Globus pallidus (tissue), 1 donor: ENCODE measurements at places on chromosomes 3 and 15.

GRCh38 chr3:153330901-153331300 is 168.9 kb downstream of the RAP2B start:
- no peak for DNase-seq

GRCh38 chr3:133256787-133257483 is 142.9 kb upstream of the BFSP2 start:
- no peak for DNase-seq

DNA sequence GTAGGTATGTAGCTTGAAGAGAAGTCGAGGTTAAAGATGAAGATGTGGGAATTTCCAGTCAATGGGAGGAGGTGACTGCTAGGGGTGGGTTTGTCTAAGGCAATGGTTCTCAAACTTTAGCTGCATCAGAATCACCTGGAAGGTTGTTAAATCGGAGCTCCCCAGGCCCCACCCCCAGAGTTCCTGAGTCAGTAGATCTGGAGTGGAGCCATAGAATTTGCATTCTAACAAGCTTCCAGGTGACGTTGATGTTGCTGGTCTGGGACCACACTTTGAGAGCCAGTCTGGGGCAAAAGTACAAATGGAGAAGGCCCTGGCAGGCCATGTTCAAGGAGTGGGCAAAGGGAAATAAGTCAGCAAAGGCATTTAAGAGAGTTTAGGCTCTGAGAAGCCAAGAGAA is 69.1 kb downstream of the CMTM8 start:
- no peak for DNase-seq

DNA sequence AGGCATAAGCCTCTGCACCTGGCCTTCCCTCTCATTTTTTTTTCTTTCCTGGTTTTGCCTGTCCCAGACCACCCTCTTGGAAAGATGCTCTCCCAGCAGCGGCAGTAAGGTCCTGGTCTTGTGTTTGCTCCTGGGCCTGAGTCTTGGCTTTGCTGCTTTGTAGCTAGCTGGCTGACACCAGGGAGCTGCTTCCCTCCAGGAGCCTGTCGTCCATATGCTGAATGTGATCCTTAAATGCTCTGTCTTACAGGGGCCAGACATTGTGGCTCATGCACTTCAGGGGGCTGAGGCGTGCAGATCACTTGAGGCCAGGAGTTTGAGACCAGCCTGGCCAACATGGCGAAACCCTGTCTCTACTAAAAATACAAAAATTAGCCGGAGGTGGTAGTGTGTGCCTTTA is 17.2 kb downstream of the FLNB start:
- no peak for DNase-seq

- DNase-seq, result no peak
Observed at GRCh38 chr3:73432023-73432705, 192.6 kb downstream of the PDZRN3 start.

DNA sequence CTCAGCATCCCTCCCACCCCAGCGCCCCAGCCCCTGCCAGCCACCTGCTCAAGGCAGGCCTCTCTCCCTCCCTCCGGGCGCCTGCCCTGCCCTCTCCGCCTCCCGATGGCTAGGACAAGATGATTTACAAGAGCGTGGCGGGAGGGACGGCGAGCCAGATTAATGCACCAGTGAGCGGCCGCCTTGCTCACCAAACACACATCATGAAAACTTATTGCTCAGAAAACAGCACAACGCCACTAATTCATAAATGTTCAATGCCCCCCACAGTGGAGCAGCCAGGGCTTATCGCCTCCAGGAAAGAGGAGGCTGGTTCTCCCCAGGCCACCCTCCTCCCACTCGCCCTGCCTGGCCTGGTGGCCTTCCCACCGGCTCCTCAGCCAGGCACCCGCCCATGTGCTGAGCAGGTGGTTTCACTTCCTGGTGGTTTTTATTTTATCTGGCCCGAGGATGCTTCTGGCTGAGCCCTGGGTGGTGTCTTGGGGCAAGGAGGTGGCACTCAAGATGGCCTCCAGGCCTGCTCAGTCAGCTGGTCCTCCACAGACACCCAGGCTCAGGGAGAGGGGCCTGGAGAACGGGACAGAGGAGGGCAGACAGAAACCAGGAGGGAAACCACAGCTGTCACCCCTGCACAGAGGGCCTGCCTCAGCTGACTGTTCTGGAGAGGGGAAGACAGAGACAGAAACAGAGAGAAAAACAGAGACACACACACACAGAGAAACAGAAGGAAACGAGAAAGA is 284.9 kb downstream of the UACA start:
- peak; percentile 49 for DNase-seq

GRCh38 chr3:4021162-4021561 is 221.9 kb downstream of the LRRN1 start:
- no peak for DNase-seq

- no peak for DNase-seq
Observed at GRCh38 chr15:43789409-43789808, 2.7 kb upstream of the SERF2 start.

DNA sequence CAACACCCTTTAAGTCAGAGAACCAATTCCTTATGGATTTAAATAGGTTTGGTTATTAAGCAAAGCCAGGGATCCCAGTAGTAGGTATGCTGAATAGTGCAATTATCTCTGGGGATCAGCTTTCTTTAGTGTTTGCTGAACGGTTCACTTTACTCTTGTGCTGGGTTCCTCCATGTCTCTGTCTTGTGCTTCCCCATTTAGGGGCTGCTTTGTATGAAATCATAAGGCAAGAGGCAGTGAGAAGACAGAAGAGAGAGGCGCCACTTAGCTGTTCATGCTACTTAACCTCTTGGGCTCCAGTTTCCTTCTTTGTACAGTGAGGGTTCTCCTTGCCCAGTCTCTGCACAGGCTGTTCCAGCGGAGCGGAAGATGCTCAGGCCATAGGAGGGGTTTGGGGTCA is 3.5 kb downstream of the ST6GAL1 start:
- DNase-seq, result no peak

- DNase-seq, result no peak
Observed at GRCh38 chr3:155356594-155357370, 63.3 kb upstream of the STRIT1 start.

GRCh38 chr3:31433679-31433992 is 99.1 kb upstream of the STT3B start:
- DNase-seq, result no peak

GRCh38 chr3:57157545-57157944 is 7.6 kb downstream of the IL17RD start:
- DNase-seq, result no peak

DNA sequence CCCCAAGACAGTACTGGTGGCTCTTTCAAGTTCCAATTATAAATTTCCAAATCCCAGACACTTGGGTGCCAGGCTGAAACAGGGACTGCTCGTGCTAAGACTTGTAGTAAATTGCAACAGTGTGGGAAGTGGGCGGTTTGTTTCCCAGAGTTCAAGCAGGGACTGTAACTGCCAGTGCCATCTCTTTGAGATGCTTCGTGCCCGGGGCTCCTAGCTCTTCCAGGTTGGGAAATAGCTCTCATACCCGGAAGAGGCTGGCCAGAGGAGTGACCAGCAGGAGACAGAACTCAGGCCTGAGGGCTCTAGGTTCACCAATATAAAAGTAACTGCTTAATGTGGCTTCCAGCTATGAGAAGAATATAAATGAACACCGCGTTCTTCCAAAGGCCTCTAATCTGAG is 54.0 kb upstream of the NEO1 start:
- no peak for DNase-seq

DNA sequence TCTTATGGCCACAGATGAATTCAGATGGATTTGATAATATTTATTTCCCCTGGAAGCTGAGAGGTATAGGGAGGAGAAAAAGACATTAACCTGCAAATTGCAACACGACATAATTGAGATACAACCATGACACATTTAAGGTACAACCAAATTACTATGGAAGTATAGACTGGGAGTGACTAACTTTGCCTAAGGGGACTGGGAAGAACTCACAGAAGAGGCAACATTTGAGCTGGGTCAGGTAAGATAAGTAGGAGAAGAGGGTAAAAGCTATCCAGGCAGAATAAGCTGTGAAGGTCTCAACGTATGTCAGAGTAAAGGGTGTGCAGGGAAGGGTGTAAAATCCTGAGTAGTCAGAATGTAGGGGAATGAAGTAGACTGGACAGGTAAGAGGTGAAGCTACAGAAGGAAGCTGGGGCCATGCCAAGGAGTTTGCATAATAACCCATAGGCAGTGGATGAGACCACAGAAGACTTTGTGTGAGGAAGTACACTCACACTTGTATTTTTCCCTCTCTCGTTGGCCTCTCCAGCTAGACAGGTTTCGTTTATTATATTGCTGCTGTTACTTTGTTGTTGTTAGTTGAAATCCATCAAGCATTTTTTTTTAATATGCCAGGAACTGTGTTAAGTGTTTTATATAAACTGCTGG is 28.0 kb upstream of the PTX3 start:
- no peak for DNase-seq

GRCh38 chr3:44833394-44833793 is 28.3 kb upstream of the TMEM42 start:
- DNase-seq, result no peak

- DNase-seq, result peak; percentile 2
Observed at GRCh38 chr15:94970802-94971201, 739.4 kb downstream of the MCTP2 start.

GRCh38 chr3:28835751-28836150 is 445.1 kb upstream of the RBMS3 start:
- DNase-seq, result peak; percentile 17

DNA sequence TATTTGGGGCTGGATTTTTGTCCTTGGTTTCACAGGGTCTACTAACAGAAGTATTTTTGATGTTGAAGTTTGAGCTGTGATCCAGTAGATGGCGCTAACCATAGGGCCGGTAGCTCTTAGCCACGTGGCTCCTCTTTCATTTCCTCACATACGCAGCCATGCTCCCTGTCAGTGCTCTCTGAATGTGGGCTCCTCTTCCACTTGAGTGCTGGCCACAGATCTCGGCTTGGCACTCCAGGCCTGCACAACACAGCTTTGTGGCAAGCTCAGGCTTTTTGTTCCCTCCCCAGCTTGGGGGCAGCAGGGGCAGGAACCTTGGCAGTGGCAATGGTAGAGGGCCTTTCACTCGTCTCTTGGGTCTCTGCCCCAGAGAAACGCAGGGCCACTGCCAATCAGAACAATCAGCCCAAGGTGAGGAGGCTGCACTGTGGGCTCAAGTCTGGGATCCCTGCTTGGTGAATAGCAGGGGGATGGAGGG is 18.6 kb upstream of the DNAAF4 start:
- peak; percentile 32 for DNase-seq

DNA sequence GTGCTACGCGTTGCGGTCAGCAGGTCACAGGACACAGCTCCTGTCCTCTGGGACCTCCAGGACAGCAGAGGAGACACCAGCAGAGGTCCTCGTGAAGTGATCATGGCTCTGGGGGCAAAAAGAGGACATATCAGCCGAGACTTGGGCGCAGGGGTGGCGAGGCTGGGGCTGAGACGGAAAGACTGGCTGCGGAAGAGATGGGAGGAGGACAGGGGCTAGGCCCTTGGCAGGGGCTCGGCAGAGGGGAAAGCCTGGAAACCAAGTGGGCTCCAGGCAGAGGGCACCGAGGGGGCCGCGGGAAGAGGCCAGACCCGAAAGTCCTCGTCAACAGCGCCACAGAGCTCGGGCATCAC is 4.9 kb upstream of the CFAP100 start:
- DNase-seq, result no peak

DNA sequence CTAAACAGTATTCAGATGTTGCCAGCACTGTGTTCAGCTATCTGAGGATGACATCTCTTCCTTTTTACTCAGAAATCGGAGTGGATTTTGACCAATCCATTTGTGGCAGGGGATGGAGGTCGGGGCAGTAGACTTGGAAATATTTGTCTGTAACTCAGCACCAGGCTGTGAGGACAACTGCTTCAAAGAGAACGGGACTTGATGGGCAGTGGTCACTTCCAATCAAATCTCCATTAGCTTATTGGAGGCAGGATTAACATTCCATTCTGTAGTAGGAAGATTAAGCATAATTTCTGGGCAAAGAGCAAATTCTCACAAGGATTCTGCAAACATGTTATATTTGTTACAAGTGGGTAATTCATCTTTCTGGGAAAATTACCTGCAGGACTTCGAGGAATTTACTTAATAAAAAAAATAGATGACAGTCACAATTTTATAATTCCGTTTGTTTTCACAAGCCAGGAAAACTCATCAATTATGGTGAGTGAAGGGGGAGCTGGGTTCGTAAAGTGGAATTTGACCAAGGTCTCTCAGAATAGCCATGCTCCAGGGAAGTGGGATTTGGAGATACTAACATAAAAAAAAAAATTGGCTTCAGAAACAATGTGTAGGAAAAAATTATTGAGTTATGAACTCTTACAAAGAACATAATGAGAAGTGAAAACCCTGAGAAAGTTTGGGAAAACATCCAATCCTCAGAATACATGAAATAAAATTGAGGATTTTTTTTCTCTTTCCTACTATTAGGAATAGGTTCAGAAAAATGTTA is 18.1 kb downstream of the CRABP1 start:
- no peak for DNase-seq

GRCh38 chr3:155701882-155702465 is 42.9 kb downstream of the PLCH1 start:
- peak; percentile 77 for DNase-seq
